Right renal pelvis (tissue), 4 donors: ENCODE measurements at places on chromosomes 3 and 15.
A peak's percentile ranks its signal among the peaks of the same experiment; 100 is the strongest.

- no peak for DNase-seq
Observed at GRCh38 chr3:101536266-101536665, 23.3 kb upstream of the SENP7 start.

- no peak for DNase-seq
Observed at GRCh38 chr3:165466856-165467255, 270.7 kb upstream of the SLITRK3 start.

DNA sequence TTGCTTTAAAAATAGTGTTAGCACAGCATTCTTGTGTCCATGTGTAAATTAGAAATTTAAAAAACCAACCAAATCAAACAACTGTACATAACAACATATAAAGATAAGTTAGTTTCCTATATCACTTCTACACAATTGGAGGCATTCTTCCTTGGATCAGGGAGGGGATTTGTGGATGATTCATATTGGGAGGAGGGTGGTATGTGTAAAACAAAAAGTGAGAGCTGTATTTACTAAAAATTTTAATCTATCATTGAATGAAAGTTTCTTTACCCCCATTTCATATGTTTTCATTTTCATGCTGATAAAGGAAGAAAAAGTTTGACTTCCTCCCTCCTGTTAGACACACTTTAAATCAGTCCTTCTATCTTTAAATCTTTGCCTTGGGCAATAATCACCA, 325.0 kb downstream of the SATB1 start:
- no peak for DNase-seq

DNA sequence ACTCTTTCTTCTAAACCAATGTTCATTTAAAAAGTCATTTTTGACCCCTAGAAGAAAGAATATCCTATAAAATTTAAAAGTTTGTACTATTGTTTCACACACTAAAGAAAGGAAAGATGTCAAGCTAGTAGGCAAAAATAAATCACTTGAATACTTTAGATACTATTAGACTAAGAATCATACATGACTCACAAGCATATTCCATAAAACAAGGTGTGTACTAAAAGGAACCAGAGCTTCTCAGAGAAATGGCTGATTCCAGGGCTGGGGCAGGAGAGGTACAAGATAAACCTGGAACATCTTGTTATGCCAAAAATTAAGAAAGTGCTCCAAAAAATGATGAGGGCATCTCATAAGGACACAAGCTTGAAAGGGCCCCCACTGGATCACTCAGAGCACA, 8.7 kb downstream of the DLG1 start:
- no peak for DNase-seq

DNA sequence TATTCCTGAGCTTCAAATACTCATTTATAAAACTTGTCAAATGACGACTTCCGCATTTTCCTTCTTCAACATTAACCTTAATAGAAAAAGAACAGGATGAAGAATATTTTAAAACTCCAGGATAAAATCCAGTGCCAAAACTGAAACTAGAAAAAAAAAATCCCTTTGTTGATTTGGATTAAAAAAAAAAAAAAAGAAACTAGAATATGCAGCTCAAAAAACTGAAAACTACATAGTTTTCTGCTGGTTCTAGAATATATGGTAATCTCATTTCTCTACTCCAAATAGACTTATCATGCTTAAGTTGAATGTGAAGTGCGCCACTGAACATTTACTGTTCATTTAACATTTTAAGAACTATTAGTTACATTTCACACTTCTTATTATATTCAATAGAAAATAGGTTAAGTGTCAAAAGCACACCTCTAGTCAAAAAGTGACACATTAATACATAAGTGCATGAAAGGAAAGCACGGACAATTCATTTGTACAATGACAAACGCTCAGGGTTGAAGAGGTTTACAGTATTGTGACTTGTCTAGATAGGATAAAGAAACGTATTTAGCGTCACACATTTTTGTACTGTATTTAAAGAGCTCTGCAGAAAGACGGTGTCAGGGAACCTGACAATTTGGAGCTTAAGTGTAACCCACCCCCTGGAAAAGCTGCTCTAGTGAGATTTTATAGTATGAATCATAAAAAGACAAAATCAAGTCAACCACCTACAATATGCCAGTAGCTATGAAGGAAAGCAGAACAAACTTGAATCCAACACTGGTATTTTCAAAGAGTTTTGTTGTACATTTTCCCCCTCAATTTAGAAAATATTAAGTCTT, 5.8 kb downstream of the TRA2B start:
- DNase-seq, result no peak

GRCh38 chr3:101638261-101638745, 38.6 kb downstream of the ZBTB11 start:
- no peak for DNase-seq

DNA sequence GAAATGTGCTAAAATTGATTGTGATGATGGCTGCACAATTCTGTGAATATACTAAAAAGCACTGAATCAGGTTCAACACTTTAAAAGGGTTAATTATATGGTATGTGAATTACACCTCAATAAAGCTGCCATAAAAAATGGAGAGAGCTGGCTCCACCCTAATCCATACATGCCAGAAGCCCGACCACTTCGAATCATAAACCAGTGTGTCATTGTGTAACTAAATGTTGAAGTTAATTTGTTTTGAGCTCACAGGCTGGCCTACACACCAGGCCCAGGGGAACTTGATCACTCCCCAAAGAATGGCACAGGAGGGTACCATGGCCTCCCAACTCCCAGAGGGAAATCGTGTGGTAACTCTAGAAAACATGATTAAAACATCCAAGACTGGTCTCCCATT, 14.0 kb downstream of the PLCD1 start:
- no peak for DNase-seq

- DNase-seq, result no peak
Observed at GRCh38 chr15:81338170-81339007, 14.4 kb upstream of the STARD5 start.

GRCh38 chr3:188819939-188820338, 351.8 kb upstream of the TPRG1 start:
- no peak for DNase-seq

DNA sequence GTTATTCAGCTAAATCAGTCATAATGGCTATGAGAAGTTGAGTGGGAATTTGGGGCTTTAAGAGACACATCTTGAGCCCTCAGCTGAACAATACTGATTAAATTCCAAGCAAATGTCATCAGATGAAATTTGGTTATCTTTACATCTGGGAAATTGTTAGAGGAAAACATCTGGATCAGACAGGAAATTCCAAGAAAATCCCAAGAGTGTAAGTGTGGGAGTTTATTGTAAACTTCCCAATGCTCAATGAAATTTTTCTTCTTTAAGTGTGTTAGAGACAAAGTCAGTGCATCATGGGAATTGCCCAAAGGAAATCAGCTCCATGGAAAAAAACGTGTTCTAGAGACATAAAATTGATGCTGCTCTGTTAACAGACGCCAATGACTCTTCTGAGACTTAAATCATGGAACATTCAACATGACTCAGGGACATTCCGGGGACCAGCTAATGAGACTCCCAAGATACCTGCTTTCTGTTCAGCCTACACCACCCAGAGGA, 19.8 kb upstream of the DCLK3 start:
- DNase-seq, result no peak

DNA sequence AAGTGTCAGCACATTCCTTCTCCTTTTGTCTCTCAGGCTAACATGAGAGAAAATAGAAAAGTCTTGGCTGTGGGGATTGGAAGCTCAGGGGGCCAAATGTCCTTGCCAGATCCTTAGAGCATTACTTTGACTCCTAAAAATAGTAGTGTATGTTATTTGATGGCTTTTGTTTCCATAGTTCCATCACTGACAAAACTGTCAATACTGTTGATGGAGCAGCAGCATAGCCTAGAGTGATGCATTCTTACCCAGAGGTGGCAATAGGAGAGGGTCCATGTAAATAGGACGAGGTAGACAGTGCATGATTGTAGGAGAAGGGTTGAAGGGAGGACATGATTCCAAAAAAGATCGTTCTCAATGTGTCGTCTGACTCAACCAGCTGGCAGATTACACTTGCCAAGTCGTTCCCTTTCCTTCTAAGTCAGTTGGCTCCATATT, 282.7 kb upstream of the TPRG1 start:
- no peak for DNase-seq

- peak; percentile 38 for DNase-seq
Observed at GRCh38 chr15:80152896-80153876, at the start of gene FAH. Gene FAH, plus strand, starts transcription at chr15:80152999. Its CDS starts 56 bp downstream, at chr15:80153055.

DNA sequence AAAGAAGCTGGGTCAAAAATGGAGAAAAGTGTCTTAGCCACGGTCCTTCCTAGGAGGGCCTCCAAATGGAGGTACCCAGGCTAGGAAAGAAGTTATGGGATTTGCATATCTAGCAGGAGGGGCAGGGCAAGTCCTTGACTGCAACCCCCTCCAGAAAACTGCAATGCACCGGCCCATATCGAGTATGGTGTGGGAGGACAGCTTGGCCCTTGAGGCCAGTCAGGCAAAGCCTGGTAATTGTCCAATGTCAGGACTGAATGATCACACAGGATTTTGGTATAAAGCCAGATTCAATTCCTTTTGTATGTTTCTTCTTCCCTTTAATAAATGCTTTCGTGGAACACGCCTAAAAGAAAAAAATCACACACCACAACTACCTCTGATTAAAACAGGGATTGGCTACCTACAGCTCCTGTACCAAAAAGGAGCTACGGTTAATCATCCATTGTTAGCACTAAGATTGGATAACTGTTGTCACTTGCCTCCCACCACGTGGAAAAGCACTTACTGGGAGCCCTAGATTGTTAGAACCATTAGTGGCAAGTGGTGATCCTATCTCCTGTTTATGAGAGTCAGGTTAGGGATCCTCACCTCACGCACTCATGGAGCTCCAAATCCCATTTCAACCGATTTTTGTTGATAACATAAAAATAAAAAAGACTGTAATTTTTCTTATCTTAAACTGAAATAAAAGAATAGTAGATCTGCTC, 1.2 kb downstream of the ZNF770 start:
- no peak for DNase-seq

DNA sequence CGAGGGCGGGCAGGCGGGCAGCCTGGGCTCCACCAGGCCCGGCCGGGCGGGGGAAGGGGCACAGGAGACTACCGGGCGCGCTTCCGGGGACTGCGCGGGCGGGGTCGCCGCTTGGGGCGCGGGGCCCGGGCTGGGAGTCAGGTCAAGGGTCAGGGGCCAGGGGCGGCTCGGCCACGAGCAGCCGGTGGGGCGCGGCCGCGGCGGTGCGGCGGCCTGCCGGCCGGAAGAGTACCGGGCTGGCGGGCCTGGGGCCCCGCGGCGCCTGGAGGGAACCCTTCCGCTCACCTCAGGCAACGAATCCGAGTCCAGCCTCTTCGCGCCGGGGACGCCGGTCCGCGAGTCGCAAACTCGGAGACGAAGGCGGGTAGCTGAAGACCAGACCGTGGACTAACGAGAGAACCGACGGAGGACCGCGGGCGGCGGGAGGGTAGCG, 225 bp downstream of the RHOA start:
- DNase-seq, result no peak

DNA sequence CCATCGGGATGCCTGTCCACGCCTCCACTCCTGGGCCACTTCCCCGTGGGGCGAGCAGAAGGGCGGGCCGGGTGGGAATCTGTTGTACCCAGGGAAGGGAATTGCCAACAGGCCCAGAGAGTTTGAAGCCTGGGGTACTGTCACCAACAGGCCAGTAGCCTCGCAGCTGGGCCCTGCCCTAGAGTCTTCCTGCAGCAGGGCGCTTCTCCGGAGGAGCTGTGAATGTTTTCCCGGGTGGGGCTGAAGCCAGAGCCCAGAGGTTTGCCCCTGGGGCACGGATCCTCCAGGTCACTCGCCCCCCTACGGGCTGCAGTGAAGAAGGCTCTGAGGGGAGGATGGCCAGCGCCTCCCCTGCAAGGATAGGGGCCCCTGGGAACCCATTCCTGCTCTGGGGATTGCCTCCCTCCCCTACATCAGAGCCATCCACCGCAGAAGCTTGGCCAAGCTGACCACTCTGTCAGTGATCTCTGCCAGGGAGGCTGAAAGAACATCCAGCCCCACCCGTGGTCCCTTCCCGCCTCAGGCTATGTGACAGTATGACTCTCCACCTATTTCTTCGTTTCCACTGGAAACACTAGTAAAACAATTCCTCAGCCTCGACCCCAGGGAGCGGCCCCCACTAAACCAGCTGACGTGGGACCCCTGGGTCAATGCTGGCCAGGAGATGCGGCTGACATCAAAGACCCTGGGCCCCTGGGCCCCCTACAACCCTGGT, 16.8 kb downstream of the CIDEC start:
- DNase-seq, result no peak

GRCh38 chr3:117266806-117267205, 557.2 kb downstream of the TUSC7 start:
- DNase-seq, result no peak

DNA sequence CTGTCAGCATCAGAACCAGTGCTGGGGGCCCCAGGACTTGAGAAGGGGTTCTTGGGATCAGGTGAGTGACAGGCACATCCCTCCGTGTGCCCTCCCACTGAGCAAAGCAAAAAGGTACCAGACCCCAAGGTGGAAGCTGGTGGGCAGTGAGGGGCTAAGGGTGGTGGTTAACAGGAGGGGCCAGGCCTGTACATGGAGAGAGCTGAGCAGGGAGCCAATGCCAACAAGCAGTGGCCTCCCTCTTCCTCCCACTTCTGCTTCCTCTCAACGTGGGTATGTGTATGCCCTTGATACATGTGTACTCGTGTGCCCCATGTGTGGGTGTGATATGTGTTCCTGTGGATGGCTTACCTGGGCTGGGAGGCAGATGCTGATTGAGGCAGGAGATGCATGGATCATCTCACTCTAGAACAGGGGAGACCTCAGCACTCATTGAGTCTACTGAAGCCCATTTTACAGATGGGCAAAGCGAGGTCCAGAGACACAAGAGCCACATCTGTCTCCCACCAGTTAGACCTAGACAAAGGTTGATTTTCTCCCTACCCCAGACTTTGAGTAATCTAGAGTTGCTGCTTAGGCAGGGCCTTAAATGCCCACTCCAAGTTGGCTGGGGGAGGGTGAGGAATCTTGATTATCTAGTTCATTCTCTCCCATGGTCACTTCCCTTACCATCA, 945 bp downstream of the VIPR1 start:
- no peak for DNase-seq

DNA sequence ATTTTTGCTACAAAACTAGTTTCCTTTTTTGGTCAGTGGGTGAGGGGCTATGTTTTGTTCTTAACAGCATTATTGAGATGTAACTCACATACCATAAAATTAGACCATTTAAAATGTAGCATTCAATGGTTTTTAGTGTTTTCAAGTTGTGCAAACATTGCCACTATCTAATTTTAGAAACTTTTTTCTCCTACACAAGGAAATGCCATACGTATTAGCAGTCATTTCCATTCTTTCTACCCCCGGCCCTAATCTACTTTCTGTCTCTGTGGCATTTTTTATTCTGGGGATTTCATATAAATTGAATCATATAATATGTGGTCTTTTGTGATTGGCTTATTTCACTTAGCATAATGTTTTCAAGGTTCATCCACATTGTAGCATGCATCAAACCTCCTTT, 55.0 kb upstream of the TIPARP start:
- no peak for DNase-seq

DNA sequence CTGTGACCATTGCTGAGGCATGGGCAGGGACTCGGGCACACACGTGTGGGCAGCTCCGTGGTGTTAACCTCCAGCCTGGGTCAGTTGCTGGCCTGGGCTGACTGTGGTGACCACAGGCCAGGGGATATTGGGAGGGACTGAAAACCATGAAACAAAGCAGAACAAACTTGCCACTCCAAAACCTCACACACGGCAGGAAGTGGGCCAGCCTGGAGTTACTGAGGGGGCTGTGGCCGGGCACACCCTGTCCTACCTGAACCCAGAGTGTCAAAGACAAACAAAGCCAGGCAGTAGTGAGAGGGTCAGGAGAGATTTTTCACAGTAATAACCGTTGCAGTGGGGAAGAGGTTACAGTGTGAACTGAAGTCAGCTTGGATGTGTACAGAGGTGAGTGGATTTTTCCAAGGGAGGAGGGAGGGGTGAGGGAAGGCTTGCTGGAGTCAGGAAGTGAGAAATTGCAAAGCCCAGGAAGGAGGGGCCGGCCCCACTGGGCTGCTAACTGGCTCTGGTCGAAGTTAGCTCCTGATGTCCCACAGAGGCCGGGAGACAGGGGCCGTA, 40.0 kb upstream of the ATP10A start:
- DNase-seq, result no peak
